ENCODE measurements at places on chromosomes 11 and 22. TPM values are rescaled to one million over a fixed set of nuclear protein-coding genes. Genes with fewer than 3 reads are reported as not detected.

Gene OR2AT4
- total RNA-seq: not detected

Gene SMIM35
- total RNA-seq: 0.27 TPM

Gene MRGPRE
- not detected for total RNA-seq

Gene PARVG
- 146 TPM for total RNA-seq

Gene SCGB1D2
- not detected for total RNA-seq

Gene PIK3IP1
- 63.0 TPM for total RNA-seq

Gene RAB39A
- total RNA-seq: 0.15 TPM

Gene BIK
- 1.9 TPM for total RNA-seq

Gene USP2
- total RNA-seq: 0.17 TPM

Gene FOLR1
- total RNA-seq: not detected

Gene NOX4
- not detected for total RNA-seq

Gene TSKU
- 0.99 TPM for total RNA-seq

Gene MRGPRX4
- total RNA-seq: not detected

Gene RAB38
- total RNA-seq: 1.9 TPM

Gene OLFML1
- total RNA-seq: not detected

Gene ELF5
- total RNA-seq: not detected

Gene SYVN1
- total RNA-seq: 42.2 TPM
